ENCODE measurements at places on chromosomes 6 and 20.

GRCh38 chr6:15171026-15171425 lies 74.8 kb upstream of the JARID2 start:
- no peak for DNase-seq

- no peak for DNase-seq
Measured at GRCh38 chr6:43875849-43876572, 106.0 kb downstream of the VEGFA start.

DNA sequence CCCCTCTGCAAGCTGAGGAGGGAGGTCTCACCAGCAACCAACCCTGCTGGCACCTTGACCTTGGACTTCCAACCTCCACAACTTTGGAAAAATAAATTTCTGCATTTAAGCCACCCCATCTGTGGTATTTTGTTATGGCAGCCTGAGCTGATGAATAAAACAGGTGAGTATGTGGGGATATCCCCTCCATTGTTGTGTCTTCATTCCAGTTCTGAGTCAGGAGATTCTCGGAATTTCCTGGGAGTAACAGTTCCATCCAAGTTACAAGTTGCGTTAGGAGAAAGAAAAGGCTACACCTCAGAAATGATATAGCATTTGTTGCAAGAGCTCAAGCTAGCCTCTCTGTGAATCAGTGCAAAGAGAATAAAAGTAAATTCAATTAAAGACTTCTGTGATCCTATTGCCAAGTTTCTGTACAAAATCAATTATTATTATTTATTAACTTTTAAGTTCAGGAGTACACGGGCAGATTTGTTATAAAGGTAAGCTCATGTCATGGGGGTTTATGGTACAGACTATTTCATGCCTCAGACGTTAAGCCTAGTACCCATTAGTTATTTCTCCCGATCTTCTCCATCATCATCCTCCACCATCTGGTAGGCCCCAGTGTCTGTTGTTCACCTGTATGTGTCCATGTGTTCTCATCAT lies 153.0 kb downstream of the NKAIN2 start:
- DNase-seq, result no peak

DNA sequence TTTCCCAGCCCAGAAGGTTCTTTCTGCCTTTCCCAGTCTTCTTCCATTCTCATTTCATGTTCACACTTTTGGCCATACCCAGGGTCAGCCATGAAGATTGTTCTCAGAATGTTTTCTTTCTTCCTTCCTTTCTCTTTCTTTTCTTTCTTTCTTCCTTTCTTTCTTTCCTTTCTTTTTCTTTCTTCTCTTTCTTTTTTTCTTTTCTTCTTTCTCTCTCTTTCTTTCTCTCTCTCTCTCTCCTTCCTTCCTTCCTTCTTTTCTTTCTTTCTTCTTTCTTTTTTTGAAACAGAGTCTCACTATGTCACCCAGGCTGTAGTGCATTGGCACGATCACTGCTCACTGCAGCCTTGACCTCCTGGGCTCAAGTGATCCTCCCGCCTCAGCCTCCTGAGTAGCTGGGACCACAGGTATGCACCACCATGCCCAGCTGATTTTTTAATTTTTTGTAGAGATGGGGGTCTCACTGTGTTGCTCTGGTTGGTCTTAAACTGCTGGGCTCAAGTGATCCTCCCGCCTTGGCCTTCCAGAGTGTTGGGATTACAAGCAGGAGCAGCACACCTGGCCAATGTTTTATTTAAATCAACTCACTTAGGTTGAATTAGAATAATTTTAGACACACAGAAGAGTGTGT lies 13.1 kb upstream of the FAM110A start:
- no peak for DNase-seq

- peak; percentile 80 for DNase-seq
Measured at GRCh38 chr6:165988302-165988756, 179.3 kb downstream of the TBXT start.

GRCh38 chr6:157226761-157227160 lies 96.6 kb downstream of the TMEM242 start:
- no peak for DNase-seq

DNA sequence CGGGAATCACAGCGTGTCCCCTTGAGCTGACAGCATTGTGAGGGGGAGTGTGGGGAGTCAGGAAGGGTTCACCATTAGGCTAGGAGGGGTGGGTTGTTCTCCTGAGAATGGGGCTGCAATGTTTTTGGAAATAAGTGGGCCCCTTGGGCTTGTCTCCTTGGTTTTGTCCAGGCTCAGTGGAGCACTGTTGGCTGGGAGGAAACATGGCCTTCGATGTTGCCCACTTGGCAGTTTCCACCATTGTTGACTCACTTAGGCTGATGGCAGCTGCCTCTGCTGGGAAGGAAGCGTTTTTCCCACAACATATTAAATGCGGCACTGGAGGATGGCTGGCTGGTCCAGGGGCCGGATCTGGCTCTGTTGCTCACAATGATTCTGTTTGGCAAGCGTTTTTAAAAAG lies 512.1 kb downstream of the QKI start:
- DNase-seq, result peak; percentile 46

DNA sequence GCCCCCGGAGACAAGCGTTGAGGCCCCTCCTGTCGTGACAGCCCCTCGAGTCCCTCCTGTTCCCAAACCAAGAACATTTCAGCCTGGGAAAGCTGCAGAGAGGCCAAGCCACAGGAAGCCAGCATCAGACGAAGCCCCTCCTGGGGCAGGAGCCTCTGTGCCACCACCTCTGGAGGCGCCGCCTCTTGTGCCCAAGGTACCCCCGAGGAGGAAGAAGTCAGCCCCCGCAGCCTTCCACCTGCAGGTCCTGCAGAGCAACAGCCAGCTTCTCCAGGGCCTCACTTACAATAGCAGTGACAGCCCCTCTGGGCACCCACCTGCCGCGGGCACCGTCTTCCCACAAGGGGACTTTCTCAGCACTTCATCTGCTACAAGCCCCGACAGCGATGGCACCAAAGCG lies 72.4 kb downstream of the SERAC1 start:
- no peak for DNase-seq

DNA sequence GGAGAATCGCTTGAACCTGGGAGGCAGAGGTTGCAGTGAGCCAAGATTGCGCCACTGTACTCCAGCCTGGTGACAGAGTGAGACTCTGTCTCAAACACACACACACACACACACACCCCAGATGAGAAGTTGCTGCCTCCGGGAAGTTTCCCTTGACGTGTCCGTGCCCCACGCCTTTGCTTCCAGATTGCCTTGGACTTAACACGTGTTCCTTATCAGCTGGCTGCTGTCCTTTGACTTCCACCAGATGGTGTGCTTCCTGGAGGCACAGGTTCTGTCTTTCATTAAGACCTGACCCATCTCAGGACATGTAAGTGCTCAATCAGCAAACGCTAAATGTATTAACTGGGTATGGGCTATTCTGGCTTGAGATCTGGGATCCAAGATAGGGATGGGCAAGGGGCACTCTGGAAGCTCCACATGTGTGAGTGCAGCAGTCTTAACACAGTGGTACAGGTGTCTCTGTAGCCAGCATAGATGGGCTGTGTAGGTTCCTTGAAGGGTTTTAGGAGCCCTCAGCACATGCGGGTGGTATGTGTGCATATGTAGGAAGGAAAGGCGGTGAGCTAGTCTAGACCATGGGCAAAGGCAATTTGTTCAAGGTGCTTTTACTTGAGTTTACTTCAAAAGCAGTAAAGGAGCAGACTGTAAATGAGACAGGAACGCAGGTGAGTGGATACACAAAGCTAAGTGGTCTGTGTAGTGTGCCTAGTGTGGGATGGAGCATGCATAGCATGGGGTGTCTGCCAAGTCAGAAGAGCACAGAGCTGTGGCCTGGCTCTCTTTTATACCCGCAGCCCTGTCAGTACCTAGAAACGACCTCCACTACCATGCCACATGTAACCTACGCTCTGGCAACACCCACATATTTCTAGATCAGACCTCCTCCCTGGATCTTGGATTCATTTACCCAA lies 11.6 kb downstream of the PIGT start:
- DNase-seq, result no peak

- DNase-seq, result no peak
Measured at GRCh38 chr20:40431611-40432010, 257.4 kb downstream of the MAFB start.

- no peak for DNase-seq
Measured at GRCh38 chr6:55617272-55617671, 38.3 kb upstream of the HMGCLL1 start.

GRCh38 chr6:124551711-124552233 lies 410.5 kb upstream of the RNF217 start:
- DNase-seq, result no peak

DNA sequence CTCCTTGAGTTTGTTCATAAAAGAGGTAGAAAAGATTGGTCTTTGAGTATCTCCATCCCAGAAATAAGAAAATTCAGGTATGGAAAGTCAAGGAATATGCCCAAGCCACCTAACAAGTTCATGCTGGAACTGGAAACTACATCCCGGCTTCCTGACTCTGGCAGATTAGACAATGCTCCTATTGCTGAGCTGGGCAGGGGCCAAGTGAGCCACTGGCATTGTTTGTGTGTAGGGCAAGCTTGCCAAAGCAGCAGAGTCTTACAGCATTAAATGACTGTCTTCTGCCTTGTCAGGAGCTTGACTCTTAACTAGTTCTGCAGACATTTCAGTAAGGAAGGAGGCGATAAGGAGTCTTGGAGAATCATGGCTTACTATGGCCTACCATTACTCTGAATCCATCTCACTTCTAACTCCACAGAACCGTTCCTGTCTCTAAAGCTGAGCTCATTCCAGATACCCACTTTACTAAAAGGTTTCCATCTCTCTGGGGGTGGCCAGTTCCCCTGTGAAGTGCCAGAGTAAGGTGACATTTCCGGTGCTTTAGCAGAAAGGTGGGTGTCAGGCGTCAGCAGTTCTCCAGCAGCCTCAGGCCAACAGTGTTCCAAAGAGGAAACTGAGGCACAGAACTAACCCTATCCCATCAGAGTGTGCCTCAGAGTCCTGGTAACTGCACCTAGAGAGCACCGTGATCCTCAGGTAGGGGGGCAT lies 30.1 kb downstream of the PRDM1 start:
- DNase-seq, result no peak
